Lung microvascular endothelial cell (primary cell): ENCODE measurements at places on chromosomes 4 and X.

GRCh38 chrX:54818221-54818620, 10.7 kb downstream of the MAGED2 start:
- no peak for DNase-seq

DNA sequence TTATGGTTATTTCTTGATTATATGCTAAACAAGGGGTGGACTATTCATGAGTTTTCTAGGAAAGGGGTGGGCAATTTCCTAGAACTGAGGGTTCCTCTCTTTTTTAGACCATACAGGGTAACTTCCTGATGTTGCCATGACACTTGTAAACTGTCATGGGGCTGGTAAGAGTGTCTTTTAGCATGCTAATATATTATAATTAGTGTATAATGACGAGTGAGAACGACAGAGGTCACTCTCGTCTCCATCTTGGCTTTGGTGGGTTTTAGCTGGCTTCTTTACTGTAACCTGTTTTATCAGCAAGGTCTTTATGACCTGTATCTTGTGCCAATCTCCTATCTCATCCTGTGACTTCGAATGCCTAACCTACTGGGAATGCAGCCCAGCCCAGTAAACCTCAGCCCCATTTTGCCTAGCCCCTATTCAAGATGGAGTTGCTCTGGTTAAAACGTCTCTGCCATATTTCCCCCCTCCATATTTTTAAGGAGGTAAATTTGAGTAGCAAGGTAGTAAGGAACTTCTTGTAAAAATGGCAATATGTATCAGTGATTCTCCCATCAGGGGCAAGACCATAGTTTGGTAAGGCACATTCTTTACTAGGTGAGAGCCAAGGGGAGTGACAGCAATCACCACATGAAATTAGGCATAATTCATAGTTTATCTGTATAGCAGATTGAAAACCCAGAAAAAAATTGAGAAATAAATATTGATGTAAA, 2.6 kb downstream of the CXCL2 start:
- peak; percentile 77 for DNase-seq

DNA sequence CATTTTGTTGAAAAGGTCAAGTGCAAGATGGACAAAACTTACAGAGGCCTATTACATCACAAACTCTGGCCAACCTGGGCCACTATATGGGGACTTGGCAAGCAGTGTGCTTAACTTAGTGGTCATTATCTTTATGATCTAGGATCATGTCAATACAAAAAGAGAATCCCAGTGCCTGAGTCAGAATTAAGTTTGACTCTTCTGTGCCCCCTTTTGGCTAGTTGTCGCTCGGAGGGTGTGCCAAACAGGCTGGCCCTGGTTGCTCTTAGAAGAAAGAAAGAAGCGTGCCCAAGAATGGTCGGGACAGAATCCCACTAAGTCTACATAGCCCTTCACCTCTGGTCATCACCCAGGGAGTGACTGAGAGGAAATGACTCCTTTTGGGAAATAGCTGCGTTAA, 100.1 kb downstream of the EIF4E start:
- DNase-seq = peak; percentile 12

DNA sequence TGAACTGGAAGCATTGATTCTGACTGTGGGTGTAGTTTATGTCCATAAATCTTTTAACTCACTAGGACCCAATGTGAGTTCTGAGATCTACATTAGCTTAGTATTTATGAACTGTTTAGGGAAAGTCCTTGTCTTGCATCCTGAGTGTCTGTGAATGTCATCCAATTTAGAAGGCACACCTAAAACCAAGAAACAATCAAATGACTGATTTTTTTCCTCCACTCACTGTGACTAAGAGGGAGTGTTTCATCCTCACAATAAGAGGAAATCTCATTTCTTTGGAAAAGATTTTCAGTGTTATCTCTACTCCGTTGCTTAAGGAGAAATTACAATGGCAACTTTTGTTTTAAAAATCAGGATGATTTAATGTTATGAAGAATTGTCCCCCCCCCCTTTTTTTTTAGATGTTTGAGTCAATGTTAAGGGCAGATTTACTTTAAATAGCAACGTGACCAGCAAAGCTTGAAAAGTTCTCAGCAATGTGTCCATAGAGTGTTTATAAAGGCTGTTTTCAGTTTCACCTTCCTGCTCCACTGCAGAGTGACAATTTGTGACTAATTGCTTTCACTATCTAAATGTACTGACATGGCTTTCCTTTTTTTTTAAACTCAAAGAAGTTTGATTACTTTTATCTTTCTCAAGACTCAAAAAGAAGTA, 173.0 kb downstream of the SPCS3 start:
- DNase-seq = peak; percentile 7

GRCh38 chr4:102825261-102826091, 1.9 kb downstream of the UBE2D3 start:
- DNase-seq = peak; percentile 79

GRCh38 chrX:154373340-154374306, 811 bp downstream of the FLNA start:
- DNase-seq = peak; percentile 73

- peak; percentile 20 for DNase-seq
Measured at GRCh38 chrX:53479301-53479700, 45.1 kb upstream of the HSD17B10 start.

GRCh38 chr4:155591738-155592143, 74.9 kb upstream of the GUCY1A1 start:
- no peak for DNase-seq

- no peak for DNase-seq
Measured at GRCh38 chr4:129282293-129282692, 186.3 kb downstream of the C4orf33 start.

DNA sequence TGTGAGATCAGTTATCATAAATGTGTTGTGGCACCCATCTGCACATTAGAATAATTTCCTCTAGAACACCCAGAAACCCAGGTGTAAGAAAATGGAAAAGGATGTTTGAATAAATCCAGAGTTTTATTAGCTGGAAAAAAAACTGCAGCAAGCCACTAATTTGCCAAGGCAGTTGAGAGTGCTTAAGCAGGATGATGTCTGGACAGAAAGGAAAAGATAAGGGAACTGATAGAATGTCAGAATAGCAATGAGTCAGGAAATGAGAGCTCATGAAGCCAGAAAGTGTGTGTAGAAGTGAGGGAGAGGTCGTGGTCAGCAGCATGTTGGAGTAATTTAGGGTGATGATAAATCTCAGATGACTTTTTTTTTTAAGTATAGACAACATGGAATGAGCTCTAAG, 15.2 kb upstream of the NEUROG2 start:
- DNase-seq = no peak

GRCh38 chr4:142164767-142165500, 528.6 kb downstream of the IL15 start:
- no peak for DNase-seq

- no peak for DNase-seq
Measured at GRCh38 chr4:7034262-7035081, 8.7 kb upstream of the TADA2B start.

DNA sequence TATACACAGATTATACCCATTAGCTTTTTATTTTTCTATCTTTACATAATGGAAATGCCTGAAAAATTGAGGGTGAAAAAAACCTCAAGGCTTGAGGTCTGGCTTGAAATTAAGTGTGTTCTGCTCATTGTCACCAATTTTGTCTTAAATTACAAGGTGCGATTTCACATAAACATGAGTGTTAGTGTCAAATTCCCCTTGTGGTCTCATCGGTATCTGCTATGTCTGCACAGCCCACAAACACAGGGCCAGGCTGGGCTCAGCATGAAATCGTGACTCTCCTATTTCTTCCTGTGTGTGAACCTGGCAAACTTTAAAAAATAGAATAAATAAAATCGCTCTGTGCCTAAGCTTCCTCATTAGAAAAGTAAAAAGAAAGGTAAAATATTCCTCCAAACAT, 109.1 kb downstream of the CRLF2 start:
- no peak for DNase-seq

- peak; percentile 2 for DNase-seq
Measured at GRCh38 chr4:46270986-46271596, 118.8 kb downstream of the GABRA2 start.

GRCh38 chr4:40502220-40502619, 127.4 kb downstream of the RBM47 start:
- no peak for DNase-seq

- DNase-seq = no peak
Measured at GRCh38 chr4:85406185-85406584, 68.8 kb upstream of the ARHGAP24 start.

- DNase-seq = no peak
Measured at GRCh38 chr4:166311169-166311568, 438.1 kb downstream of the TLL1 start.

DNA sequence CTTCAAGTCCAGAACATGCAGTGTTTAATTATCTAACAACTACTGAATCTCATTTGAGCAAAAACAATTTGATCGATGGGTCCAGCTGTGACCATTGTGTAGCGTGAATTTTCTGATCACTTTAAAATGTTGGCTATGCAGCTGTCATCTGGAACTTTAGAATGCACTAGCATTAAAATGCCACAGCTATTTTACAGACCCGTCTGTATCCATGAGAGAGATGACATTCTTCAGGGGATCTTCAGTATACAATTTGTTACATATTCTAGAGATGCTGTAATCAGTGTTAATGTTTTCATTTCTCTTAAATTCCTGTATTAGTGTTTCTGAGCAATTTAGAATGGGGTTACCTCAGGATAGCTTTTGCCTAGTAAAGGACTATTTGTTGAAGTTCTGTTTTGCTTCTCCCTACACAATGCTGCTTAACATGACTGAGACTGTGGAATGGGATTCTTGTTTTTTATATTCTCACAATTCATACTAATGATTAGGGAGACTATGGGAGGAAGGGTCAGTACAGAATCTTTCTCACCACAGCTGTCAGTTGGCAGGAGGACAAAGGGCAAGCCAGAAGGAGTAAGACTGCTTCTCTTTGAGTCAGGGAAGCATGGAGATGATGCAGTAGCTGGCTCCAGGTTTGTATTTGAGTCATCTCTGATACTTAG, 13.2 kb upstream of the CTSO start:
- no peak for DNase-seq

DNA sequence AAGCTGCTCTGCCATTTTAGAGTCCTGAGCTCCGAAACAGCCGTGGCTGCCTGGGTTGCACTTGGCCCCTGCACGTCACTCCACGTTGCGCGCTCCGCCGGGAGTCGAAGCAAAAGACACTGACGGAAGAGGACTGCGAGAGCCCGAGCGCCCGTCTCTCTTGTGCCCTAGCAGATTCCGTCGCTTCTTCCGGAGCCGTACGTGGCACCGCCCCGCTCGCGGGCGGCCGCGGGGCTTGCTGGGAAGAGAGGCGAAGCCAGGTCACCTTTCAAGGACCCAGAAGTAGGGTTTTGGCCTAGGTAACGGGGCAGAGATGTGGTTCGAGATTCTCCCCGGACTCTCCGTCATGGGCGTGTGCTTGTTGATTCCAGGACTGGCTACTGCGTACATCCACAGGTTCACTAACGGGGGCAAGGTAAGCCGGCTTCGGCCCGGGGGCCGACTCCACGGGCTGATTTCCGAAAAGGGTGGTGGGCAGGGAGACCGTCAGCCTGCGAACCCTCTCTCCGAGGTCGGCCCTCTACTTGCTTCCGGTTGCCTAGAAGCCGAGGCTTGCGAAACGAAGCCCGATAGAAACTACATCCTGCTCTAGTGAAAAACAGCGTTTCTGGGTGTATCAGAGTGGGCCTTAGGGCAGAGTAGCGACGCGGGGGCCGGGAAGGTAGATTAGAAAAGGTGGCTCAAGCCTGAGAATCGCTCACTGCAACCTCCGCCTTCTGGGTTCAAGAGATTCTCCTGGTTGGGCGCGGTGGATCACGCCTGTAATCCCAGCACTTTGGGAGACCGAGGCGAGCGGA, at the start of the genes NDUFA1 and RNF113A:
NDUFA1 (plus strand) TSS at position 234 of the 797 bp plus-strand sequence; CDS start at position 314, 80 bp downstream.
RNF113A (minus strand) TSS at position 135 of the 797 bp plus-strand sequence; CDS start at position 15, 120 bp downstream.
- peak; percentile 81 for DNase-seq

DNA sequence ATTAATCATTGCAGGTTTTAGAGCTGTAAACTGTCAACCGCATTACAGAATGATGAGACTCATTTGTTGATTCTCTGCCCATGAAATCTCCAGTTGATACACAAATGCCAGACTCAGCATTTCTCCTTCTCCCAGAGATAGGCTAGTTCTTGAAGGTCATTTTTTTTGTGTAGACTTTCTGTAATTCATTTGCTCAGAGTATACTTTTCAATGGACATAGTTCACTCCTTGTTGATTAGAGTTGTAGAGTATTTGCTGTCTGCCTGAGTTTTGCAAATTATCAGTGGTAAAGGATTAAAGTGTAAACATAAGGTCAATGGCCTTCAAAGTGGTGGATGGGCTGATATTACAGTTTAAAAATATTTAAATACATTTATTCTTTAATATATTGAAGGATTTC, 15.2 kb upstream of the ALB start:
- DNase-seq = no peak

DNA sequence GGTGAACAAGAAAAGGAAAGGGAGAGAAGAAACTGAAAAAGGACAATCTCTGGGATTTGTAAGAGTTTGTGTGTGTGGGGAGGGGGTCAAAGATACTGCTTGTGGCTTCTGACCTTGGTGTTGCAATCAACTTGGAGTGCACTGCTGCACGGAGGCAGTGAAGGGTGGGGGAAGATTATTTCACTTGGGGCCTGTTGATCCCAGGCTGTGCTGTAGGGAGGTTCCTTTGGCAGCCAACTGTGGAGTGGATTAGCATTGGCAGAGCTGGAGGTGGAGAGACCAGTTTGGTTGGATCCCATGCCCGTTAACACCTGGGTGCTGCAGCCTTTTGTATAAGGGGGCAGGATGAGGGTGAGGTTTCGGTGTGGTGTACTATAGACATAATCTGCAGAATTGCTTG, 38.2 kb downstream of the AFF1 start:
- no peak for DNase-seq

DNA sequence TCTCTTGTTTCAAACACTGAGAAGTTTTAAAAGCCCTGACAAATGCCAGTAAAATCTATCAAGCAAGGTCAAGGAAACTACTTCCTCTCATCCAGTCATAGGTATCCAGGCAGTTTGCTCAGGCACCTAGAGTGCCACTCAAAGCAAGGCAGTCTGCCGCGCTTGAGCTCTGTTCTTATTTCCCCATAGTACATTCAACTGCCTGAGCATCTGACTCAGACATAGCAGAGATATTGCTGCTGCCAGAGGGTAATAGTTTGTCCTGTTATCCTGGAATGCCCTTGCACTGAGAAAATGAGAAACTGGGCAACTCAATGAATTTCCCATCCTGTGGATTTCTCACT, 16.1 kb upstream of the ATP8A1 start:
- DNase-seq = no peak

DNA sequence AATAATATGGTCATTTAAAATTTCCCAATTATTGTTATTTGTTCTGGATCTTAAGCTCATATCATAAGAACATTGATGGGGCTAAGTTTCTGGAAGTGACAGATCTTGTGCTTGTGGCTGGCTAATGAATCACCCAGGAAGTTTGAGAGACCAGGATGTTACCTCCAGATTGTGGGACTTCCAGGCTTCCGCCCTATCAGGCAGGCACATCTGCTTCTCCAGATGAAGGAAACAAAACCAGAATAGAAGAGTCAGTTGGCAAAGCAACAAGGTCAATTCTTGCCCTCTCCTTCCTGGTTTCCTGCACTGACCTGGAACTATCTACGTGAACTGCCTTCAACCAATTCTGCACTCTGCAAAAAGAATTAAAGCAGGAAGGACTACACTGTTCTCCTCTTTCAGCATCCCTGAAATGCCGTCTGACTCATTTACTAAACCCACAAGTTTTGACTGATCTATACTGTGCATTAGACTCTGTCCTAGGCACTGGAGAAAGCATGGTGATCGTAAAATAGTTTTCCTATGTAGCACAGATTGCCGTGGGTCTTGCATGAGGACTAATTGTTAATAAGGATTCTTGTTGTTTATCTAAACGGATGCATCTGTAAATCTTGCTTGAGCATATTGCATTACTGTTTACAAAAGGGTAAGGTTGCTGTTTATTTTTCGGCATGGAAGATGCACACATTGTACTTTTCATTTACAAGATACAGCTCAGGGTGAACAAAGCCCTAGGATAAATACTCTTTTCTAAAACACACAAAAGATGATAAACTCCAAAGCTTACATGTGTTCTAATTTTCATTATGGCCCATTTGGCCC, 74.6 kb downstream of the AMELX start:
- DNase-seq = peak; percentile 78

GRCh38 chr4:44725726-44726037, 674 bp downstream of the GNPDA2 start:
- no peak for DNase-seq
